ENCODE measurements at places on chromosomes 2 and 18.

DNA sequence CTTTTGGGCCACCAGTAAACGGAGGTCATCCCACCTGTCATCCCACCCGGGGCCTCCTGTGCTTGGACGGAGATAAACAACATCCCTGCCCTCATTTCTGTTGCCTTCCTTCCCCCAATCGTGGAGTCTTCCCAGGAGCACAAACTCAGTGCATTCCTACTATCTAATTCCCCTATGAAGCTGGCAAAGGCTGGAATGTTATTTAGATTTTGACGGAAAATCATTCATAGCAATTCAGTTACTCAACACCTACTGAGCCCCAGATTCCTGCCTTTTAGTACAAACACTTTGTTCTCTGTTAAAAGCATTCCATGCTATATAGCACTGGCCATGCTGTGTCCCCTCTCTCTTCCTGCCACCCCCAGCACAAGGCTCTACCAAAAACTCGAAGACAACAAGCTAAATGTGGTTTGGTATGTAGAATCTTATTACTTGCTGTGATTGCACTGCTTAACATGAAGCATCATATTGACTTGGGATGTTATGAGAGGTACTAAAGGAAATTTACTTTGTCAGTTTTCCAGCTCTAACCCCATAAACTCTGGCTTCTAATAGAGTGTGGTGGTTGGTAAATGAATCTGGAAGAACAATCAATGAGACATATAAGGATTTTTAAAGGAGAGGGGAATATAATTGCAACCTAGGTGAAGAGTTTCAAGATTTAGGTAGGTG lies 32.3 kb upstream of the IMPA2 start:
- DNase-seq = no peak

- DNase-seq = no peak
Measured at GRCh38 chr2:215332872-215333595, 21.2 kb downstream of the ATIC start.

DNA sequence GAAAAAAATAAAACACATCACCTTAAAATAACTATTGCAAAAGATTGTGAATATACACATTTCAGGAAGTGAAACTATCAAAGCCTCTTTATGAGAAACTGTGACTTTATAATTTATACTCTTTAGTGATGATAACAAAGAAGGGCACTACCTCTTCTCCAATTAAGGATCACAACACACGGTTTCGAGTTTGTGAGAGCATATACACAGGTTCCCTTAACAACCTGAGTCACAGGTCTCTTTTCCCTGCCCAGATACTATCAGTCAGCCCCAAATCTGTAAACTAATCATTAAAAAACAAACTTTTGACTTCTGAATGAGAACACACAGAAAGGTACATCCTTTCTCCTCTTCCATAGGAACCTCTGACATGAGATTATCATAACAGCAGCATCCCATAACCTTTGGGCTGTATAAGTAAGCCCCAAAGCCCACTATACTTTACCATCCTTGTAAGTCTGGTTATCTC lies 44.9 kb downstream of the PTPN2 start:
- no peak for DNase-seq

- no peak for DNase-seq
Measured at GRCh38 chr2:74671479-74671878, 17.4 kb downstream of the SEMA4F start.

- DNase-seq = no peak
Measured at GRCh38 chr18:48821251-48821590, 129.5 kb downstream of the SMAD7 start.

DNA sequence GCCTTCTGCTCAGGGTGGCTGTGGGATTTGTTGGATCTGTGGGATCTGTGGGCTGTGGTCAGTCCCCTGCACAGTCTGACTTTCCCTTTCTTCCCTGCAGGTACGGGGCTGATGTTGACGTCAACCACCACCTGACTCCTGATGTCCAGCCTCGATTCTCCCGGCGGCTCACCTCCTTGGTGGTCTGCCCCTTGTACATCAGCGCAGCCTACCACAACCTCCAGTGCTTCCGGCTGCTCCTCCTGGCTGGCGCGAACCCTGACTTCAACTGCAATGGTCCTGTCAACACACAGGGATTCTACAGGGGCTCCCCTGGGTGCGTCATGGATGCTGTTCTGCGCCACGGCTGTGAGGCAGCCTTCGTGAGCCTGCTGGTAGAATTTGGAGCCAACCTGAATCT lies 17.5 kb downstream of the ASB1 start:
- DNase-seq = no peak

All from stimulated activated CD4-positive, alpha-beta T cell treated with anti-CD3 and anti-CD28 coated beads, Interleukin-15, amount 100 ng/mL, for 1 hour (primary cell).